ENCODE measurements at places on chromosomes 11 and 22.

DNA sequence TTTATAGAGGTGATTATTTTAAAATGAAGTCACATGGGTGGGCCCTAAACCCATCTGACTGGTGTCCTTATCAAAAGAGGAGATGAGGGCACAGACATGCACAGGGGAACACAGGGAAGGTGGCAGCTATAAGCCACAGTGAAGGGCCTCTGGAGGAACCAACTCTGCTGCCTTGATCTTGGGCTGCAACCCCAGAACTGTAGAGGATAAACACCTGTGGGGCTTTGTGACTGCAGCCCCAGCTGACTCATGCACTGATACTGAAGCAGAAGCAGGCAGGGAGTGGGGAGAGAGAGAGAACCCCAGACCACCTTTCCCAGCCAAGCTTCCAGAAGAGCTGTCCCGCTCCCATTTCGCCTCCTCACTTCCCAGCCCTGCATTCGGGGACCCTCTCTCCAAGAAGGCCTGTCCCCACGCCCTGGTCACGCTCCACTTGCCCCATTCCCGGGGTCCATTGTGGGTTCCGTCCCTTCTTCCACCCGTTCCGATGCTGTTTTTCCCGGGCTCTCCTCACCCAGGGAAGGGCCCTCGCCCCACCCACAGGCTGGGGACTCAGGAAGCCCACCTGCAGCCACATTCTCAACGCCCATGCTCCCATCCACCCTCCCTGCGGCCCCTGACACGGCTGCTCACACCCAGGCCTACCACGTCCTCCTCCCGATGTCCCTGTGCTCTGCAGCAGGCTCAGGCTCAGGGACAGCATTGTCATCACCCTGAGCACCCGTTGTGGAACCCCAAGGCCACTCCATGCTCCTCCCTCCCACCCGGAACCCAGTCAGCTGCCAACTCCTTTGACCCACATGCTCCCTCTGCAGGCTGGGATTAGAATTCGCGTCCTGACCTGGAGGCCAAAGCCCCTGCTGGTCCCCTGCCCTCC, 90.8 kb upstream of the SHANK2 start:
- no peak for DNase-seq

DNA sequence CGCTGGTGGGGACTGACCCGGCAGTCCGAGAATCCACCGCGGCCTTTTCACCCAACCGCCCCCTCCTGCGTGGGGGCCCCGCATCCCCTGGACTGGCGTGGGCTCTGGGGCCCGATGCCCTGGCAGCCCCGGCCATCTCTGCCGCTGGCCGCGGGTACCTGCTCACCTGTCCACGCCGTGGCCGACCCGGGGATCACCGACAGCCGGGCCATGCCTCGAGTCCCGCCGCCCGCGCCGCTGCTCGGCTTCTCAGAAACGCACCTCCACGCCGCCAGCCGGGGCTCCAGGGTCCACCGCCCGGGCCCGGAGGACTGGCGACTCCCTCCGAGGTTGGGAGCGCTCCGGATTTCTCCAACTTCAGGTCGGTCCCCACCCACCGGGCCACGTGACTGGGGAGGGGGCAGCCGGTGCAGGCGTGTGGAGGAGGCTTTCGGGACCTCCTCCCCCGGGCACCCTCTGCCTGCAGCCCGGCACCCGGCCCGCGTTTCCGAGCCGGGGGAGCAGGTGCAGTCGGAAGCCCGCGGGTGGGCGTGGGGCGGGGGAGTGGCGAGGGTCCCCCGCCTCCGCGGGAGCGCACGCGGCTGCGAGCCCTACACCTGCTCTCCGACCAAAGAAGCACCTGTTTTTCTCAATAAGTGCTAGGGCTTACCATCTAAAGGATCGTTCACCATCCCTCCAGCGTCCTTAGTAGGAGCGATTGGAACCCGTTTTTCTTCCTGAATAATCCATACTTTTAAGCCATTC, 554 bp upstream of the NRIP3 start:
- peak; percentile 15 for DNase-seq

DNA sequence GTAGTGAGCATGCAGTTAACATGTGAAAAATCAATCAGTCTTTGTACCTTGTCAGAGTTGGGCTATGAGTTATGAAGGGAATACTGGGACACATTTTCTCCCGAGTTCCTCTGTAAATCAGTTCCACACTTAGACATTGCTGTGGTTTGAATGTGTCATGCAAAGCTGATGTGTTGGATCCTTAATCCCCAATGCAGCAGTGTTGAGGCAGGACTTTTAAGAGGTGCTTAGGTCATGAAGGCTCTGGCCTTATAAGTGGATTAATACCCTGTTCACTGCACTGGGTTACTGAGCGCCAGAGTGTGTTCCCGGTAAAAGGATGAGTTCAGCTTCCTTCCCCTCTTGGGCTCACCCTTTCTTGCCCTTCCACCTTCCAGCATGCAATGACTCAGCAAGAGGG, 742.1 kb upstream of the TENM4 start:
- DNase-seq: no peak

GRCh38 chr11:134575504-134576230, 163.6 kb upstream of the B3GAT1 start:
- no peak for DNase-seq

- DNase-seq: no peak
These were observed 537.9 kb upstream of the FAT3 start for GRCh38 chr11:91686700-91687099.

GRCh38 chr11:116930586-116930985, 93.2 kb upstream of the APOA1 start:
- DNase-seq: no peak

DNA sequence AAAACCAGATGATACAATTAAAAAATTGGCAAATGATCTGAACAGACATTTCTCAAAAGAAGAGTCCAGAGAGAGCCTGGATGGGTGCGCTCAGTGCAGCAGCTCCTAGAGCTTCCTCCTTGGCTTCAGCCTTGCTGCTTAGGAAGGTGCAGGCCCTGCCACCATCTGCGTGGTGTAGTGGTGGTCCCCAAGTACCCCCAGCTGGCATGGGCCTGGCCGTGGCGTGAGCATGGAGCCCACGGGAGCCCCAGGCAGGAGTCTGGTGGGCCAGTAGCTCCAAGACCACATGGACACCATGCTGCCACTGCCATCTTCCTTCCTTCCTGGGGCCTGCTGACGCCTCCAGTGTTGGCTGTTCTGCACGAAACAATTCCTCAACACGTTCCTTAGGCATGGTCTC, 20.5 kb downstream of the THY1 start:
- DNase-seq: no peak

- no peak for DNase-seq
These were observed 18.7 kb downstream of the ALG12 start for GRCh38 chr22:49899530-49899929.

GRCh38 chr22:23077627-23078461, 7.5 kb downstream of the GNAZ start:
- DNase-seq: no peak

GRCh38 chr11:69876013-69876412, 56.8 kb upstream of the FGF3 start:
- no peak for DNase-seq

DNA sequence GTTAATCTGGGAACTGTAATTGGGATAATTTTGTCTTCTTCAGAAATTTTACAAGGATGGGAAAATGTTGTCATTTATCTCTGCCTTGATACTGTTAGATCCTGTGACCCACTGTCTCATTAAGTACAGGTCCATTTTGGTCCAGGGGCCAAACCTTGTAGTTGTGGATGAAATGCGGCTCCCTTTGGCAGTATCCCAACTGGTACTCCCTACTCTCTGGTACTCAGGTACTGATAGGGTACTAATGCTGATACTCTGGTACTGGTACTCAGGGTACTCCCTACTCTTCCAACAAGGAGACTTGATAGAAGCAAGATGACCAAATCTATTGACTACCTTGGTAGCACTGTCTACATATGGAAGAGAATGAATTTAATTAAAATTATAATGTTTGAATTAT, 97.9 kb downstream of the GRAMD1B start:
- no peak for DNase-seq

DNA sequence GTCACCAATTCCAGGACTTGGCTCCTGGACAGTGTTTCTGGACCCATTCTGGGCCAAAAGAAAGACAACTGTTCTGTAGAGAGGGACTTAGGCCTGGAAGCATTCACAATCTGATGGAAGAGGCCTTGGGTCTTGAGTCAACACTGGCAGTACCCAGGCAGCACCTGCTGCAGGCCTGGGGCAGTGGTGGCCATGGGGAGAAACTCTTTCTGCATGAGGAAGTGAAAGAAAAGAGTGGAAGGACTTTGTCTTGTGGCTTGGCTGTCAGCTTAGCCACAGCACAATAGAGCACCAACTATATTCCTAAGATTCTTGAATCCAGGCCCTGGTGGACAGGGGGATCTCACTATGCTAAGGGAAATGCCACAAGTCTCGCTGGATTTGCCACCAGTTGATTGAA, 70.6 kb downstream of the CTSC start:
- DNase-seq: no peak

- peak; percentile 82 for DNase-seq
These were observed 15.6 kb upstream of the CYP2R1 start for GRCh38 chr11:14907411-14908213.

DNA sequence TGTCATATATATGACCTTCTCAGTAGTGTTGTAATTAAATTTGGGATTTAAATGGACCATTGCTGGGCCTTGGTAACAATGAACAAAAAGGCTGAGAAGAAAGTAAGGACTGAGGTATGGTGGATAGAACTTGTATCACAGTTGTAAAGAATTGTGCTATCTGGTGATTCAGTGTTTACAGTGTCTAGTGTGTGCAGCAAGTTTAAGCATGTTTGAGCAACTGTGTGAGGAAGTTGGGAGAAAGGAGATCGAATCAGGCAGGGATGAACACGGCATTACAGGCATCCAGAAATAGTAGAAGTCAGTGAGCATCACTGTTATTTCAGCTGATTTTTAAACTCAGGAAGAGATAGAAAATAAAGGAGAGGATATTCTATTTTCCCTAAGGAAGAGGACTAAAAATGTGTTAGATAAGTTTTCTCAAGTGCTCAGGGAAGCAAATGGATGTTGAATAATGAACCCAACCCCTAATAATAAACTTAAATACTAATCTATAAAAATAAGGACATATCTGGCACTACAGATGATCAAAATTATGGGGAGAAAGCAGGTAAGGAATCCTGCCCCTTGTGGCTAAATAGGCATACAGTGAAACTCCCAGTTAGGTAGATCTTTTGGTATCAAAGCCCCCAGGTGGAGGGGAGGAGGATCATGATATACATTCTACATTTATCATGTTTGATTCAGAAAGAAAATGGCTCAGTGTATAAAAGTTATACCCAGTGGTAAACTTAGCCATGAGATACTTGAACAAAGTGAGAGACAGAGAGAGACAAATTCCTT, 361.0 kb upstream of the ANO3 start:
- DNase-seq: no peak

DNA sequence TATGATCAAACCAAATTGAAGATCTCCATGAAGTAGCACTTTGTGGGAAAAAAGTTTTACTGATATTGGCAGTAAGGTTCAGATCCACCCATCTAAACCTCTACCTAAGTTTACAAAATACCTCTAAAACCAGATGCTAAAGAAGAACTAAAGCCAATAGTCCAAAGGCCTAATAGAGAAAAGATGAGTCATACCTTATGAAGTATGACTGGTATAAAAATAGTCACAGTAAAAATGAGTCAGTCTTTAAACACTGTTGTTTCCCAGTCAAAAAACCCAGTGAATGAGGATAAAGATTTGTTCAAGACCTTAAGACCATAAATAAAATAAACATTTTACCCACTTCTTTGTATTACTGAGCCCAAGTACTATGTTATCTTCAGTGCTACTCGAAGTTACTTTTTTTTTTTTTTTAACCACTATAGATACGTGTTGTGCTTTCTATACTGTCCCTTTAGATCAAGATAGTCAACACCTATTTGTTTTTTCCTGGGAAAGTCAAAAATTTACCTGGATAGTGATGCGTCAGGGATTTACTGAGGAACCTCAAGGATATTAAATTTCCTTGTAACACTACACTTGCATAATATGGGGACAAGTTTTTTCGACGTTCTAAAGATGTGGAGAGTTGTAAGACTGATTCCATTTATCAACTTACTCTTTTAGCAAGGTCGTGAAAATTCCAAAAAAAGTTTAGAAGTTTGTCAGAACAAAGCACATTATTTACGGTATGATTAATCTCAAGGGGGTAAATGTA, 87.3 kb downstream of the CCDC73 start:
- no peak for DNase-seq

DNA sequence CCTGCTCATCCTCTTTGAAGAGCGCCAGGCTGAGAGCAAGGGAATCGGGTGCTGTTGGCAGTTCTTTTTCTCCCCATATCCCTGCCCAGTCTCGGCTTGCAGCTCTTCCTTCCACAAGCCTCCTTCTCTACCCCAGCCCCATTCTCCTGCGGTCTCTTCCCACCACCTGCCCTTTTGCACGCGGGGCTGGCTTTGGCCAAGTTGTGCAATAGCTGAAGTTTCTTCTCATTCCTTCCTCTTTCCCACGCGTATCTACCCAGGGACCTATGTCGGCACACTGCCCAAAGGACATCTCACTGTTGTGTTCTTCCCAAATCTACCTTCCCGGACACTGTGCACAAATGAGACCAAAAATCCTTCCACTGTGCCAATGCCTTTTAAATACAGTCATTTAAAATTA, 22.3 kb upstream of the HTR3A start:
- DNase-seq: no peak

DNA sequence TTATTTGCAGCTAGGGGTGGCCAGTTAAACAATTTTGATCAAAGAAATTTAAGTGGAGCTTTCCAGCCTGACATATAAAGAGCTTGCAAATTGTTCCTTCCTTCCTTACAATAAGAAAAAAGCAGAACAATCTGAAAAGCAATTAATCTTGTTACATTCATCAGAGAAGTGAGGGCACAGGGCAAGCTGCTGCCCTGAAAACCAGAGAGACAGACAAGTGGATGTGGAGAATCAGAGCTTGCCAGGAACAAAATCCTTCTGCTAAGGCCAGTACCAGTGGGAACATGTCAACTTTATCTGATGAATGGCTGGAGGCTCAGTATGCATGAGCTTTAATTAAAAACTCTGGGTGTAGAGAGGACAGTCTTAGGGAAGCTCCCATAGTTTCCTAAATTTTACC, 8.8 kb downstream of the CCDC179 start:
- no peak for DNase-seq

GRCh38 chr11:59247531-59248227, 35.0 kb upstream of the MPEG1 start:
- no peak for DNase-seq

DNA sequence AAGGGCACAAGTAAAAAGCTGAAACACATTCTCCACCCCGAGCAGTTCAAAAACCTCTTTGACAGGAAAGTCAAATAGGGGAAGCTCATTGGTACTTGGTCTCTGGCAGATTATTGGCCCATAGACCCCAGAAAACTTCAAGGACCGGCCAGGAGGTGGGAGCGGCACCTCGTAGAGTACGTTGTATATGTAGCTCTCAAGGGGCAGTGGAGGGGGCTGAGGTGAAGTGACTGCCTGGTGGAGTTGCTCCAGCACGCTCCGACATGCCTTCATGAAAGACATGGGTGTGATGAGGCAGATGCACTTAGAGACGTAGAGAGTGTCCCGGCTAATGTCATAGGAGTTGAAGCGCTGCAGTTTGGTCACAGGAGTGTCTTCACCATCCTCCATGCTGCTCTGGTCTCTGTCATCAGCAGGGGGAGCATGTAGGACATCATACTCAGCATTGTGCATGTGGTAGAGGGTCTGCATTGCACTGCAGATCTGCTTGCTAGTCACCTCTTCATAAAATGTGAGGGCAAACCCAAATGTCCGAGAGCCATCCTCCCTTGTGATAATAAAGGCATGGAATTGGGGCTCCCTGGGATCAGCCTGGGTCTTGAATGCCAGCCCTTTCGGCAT, 61.3 kb downstream of the DENND5A start:
- DNase-seq: no peak

GRCh38 chr22:50572965-50573364, 5.3 kb downstream of the CPT1B start:
- DNase-seq: no peak

GRCh38 chr11:12381875-12382274, 4.5 kb downstream of the PARVA start:
- no peak for DNase-seq

Data from activated T-cell treated with anti-CD3 and anti-CD28 coated beads for 1 hour (primary cell).